NCI-H1694 (cell line): ENCODE measurements at places on chromosomes 4 and X.

DNA sequence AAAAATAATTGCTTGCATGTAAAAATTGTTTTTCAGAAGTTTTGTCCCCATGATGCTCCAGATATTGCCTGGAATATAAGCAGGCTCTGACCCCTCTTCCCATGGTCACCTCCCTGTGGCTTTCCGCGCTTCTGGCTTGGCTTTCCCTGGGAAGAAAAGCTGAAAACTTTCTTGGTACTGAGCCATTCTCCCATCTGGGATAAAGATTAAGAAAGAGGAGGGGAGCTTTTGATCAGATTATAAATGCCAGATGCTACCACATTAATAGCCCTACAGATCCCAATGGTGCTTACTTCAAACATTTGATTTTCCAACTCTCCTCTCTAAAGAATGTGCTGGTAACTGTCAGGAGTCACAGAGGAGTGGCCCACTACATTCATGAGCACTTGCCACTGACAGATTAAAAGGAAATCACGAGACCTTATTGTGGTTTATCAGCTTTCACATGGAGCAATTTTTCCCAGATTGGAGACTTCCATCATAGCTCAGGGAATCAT, 54.4 kb upstream of the GAB1 start:
- no peak for DNase-seq

DNA sequence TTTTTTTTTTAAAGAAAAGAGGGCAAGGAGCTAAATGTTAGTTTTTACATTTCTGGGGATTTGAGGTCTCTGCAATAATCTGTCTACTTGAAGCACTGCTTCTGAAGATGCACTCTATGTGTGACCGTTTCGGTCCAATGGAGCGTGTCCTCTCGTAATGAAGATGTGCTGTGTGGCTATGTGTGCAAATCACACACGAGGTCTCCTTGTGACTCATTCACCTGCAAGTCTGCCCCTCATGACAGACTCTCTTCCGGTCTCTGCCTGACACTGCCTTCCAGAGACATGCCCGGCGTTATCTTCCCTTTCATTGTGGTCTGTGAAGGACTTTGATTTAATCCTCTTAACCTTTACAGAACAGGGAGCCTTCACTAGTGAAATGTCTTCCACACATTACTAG, 84.3 kb downstream of the TRAM1L1 start:
- DNase-seq: no peak

- DNase-seq: no peak
These were observed 214.0 kb upstream of the NHS start for GRCh38 chrX:17160975-17161374.

GRCh38 chrX:115367455-115367854, 77.9 kb downstream of the LUZP4 start:
- DNase-seq: no peak

DNA sequence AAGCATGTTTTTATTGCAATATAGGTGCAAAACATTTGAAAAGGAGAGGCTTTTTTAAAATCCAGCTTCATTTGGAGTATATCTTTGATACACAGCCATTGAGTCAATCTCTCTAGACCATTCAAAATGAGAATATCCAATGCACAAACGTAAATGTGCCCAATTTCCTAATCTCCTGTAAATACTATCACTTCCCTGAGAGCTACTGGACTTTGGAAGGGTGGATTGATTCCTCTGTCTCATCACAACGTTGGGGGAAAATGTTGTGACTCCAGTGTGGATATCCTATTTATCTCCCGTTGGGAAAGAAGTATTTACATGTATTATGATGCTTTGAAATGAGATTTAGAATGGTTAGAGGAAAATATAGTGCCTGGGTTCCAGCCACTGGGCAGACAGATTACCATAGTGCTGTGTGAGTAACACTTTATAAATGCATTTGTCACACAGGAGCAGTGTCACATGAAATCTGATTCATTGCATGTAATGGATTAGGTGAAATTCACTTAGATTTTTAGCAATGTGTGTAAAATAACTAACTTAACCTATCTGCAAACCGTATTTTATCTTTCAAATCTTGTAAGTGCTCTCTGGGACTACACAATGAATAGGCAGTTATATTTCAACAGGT, 64.4 kb upstream of the VCX3A start:
- DNase-seq: no peak

- DNase-seq: no peak
These were observed 154.7 kb downstream of the TSPAN5 start for GRCh38 chr4:98503676-98504075.

DNA sequence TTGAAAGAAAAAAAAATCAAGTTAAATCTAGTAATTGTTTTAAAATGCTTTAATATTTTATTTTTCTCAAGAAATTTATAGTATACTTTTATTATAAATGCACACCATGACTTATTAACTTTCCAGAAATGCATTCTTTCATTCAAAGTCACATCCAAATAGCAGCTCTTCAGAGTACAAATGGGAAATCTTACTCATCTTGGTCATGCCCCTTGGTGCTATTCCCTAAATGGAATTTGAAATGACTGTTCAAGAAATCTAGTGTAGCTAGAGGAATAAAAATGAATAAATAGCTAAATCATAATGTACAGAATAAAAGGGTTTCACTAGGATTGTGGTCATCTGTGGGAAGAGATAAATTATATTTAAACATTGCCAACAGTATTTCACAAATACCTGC, 1139.7 kb downstream of the PCDH18 start:
- DNase-seq: no peak

- DNase-seq: no peak
These were observed 3.0 kb downstream of the NLGN3 start for GRCh38 chrX:71147496-71148277.

- DNase-seq: no peak
These were observed 133.4 kb downstream of the OPHN1 start for GRCh38 chrX:68299898-68300297.

DNA sequence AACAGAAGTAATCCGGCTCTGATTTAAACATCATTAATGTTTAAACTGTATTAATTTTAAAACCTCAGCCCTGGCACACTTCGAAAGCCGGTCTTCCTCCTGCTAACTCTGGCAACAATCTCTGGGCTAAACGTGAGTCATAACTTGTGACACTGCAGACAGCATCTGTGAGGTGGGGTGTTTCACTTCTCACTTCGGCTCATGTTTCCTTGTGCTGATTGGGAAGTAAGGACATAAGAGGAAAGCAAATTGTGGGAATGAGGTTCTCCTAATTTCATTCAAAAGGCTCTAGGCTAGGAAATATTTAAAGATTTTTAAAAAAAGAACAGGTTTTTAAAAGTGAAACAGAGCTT, 139.9 kb upstream of the USP9X start:
- DNase-seq: no peak

DNA sequence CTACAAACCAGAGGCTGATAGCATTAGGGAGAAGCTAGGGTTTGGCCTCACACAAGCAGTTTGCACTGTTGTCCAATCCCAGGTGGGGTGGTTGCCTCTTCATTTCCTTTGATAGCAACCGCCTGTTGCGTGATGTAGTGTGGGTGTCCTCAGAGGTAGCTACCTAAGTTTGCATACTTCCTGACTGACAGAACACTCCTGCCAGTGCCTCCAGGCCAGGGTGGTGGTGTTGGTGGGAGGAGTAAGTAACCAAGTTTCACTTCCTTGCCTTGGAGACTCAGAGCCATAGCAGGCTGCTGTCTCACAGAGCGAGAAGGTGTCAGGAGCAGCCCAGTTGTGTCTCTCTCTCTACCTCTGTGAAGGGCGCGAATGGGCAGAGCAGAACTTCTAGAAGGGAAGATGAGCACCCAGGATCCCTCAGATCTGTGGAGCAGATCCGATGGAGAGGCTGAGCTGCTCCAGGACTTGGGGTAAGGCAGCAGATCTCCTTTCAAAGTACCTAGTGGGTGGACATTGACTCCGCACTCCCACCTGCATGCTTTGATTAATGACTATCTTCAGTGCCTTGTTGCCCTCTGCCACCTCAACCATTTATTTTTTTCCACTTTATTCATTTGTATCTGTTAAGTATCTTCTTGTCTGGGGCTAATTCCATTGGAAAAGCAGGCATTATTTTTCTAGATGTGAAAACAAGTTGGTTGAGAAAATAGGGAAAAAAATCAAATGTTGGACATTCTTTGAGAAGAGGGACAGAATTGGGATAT, at the start of gene DAPP1:
Gene DAPP1 (plus strand): TSS at position 283 of the 764 bp plus-strand sequence. CDS start 87 bp downstream, at position 370.
- DNase-seq: no peak

DNA sequence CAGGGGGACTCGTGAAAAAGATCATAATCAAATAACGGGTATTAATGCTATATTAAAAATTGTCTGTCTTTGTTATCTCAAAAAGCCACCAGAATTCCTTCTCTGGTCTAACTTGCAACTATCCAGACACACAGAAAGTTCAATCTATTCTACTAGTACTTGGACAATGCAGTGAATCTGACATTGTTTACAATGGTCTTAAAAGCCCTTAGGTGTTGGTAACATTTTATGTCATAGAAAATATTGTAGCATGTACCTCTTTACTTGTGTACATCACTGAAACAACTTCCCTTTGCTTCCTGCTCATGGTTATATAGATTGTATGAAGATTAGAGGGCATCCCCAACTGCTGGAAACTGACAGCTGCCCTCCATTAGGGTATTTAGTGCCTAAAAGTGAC, 71.1 kb upstream of the PPP3CA start:
- no peak for DNase-seq

GRCh38 chr4:151604238-151604637, 156.6 kb downstream of the GATB start:
- DNase-seq: peak; percentile 2

DNA sequence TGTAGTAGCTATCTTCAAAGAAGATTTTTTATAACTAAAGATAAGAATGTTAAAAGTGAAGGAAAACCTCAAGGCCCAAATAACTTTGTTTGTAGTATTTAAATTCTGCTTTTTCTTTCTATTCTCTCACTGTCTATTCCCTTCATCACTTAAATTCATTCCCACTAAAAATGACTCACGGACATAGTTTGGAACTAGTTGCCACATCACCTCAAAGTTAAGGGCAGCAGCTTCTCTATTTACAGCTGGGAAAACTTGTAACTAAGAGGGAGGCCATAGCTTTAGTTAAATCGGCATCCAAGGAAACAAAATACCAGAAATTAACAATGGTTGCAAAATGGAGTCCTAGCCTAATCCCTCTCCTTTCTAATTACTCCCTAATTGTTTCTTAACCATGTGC, 325.4 kb upstream of the MAGEB2 start:
- no peak for DNase-seq
